Epithelial cell of proximal tubule (primary cell): ENCODE measurements at places on chromosomes 2 and 18.

GRCh38 chr2:193695367-193695766 lies 1500.6 kb upstream of the TMEFF2 start:
- no peak for DNase-seq

DNA sequence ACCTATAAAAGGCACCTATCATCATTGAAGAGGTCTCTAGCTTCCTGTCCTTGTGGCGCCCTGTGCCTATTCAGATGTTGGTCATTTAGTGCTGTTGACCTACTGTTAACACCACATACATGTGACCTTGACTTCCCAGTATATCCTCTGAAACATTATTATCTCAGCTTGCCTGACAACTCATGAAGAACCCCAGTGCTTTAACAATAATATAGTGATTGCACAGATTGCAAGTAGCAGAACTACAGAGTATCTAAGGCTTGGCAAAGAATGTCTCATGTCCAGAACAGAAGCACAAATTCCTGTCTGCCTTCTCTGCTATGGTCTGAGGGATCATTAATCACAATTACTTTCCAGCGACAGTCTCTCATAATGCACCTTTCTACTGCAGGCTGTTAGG lies 165.3 kb downstream of the LCLAT1 start:
- no peak for DNase-seq

- DNase-seq: no peak
These were observed 286.2 kb upstream of the LRP1B start for GRCh38 chr2:142416996-142417395.

- DNase-seq: no peak
These were observed 241.1 kb downstream of the BCL2 start for GRCh38 chr18:63078471-63078870.

- DNase-seq: no peak
These were observed 47.1 kb downstream of the SPTBN1 start for GRCh38 chr2:54503192-54503591.
